ENCODE measurements at places on chromosomes 6 and 20. TPM values are rescaled to one million over a fixed set of nuclear protein-coding genes. Genes with fewer than 3 reads are reported as not detected.

IL17A gene
- total RNA-seq = not detected

SLPI gene
- 52.0 TPM for total RNA-seq

MACROD2 gene
- 17.6 TPM for total RNA-seq

FLRT3 gene
- 50.4 TPM for total RNA-seq

TMEM170B gene
- 5.8 TPM for total RNA-seq

DNA sequence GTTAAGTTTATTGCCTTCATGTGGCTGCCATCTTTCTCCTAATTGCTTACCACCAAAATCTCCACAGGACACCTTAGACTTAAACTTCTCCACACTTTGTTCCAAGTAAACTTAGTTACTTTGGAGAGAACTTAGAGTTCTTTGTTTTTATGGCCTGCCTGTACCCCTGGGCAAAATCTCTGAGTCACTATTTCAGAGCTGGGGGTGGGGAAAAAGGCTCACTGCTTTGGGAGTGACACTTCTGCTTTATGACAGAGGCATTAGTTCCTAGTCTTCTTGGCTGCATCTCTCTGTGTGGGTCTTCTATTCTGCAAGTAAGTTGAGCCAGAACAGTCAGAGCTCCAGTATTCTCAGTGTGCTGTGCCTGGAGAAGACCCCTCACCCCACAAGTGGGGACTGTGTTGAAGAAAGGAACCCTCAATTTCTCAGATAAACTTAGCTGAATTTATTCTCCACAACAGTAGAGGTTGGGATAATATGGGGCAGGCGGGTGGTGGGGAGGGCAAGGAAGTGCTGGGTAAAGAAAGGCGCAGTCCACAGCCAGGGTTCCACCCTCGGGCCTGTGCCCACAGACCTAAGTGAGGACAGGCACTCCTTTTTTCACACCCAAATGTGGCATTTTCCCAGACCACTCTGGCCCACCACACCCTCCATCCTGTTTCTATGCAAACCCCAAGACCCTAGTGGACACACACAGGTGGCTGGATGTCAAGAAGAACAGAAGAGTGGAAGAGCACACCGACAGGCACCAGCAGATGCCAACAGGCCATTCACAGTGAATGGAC is 636.6 kb upstream of the MAN1A1 start:
- no peak for DNase-seq

- DNase-seq = no peak
Measured at GRCh38 chr6:130931683-130932082, 104.5 kb downstream of the SMLR1 start.

DNA sequence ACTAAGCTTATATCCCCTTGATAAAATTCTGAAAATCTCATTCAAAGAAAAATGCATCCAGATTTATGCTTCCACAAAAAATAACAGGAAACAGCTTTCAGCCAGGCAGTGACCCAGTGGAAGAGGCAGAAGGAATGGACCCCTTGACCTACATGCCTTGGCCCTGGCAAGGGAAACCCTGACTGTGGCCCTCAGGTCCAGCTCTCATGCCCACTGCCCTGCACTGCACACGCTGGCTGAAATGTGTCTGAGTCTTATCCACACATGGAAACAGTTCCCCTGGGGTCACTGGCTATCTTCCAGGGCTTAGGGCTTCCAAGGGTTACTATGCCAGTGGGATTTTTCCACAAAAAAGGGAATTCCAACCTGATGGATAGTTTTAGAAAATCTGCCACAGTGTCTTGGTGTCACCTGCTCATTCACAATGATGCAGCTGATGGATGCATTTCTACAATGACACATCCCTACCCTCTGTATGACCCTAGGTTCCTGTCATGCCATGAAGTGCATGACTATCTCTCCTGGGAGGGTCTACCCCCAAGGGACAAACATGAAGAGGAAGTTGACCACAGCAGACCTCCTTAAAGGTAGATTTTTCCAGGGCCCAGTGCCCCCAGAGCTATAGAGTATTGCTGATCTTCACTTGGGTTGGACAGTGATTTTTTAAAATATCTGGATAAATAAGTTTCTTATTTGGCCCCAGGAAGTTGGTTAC is 121.9 kb upstream of the CD93 start:
- DNase-seq = no peak

DNA sequence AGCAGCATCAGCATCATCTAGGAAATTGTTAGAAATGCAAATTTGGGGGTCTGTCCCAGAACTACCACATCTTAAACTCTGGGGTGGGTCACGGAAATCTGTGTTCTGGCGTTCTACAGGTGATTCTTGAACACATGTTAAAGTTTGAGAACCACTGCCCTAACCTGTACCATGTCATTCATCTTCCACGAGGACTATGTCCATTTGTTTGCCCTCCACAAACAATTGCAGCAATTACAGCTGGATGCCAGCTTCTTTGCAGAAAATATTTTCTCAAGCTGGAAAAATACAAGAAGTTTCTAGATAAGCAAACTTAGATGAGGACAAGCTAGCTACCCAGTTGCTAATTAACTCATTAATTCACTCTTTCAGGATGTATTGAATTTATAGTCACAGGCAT is 54.1 kb downstream of the MAFB start:
- no peak for DNase-seq

- DNase-seq = no peak
Measured at GRCh38 chr6:112383191-112383590, 36.1 kb downstream of the RFPL4B start.

Measured in skin of body (tissue), 3 donors.